ENCODE measurements at places on chromosomes 5 and 9.

DNA sequence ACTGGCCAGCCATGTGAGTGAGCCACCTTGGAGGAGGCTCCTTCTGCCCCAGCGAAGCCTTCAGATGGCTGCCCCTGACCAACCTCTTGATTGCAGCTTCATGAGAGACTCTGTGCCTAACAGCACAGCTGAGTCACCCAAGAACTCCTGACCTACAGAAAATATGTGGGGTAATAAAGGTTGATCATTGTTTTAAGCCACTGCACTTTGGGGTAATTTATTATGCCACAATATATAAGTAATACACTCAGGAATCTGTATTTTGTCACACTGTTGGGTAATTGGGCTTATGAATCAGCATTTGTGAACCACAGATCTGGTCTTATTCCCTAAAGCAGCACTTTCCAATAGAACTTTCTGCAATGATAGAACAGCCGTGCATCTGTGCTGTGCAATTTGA lies 24.4 kb upstream of the VDAC1 start:
- DNase-seq: no peak

DNA sequence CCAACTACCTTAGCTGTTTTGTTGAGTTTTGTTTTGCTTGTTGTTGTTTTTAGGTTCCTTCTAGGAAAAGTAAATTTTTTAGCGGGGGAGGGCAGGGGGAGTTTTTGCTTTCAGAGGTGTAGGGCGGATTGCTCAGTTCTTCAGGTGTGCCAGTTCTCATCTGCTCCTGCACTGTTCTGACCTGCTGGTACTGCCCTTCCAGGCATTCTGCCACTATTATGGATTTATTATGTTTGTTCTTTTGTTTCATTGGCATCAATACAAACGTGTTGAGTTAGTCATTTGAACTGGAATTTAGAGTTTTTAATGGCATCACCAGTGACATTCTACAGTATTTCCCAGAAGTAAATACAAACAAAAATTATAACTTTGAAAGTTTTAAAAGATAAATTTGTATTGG lies 26.0 kb downstream of the ERCC6L2 start:
- DNase-seq: no peak

- DNase-seq: no peak
Measured at GRCh38 chr9:128323791-128324190, 1.2 kb downstream of the COQ4 start.

- DNase-seq: no peak
Measured at GRCh38 chr9:88502552-88503034, 32.4 kb upstream of the NXNL2 start.

DNA sequence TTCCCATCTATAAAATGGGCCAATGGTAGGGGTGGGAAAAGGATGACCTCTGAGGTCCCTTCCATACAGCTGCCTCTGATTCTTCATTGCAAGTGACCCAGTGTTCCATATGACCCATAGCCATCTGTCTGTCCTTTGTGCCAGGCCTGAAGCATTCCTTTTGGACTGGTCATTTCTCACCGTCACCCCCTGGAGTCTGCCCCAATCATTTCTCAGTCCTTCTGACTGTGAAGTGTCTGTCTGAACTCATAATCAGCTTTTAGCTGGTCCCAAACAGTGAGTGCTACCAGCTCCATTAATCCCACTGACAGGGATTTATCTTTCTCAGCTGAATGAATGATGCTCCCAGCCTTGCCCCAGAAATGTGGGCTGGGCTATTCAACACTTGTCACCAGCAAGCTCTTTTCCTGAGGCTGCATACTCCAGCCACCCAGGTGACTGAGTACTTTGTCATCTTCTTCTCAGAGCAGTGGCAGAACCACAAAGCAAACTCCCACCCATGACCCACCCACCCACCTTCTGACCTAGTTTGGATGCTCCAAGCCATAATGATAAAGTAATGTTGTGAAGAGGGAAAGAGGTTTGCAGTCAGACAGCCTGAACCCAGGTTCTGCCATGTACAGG lies 37.4 kb downstream of the KCNIP1 start:
- no peak for DNase-seq

DNA sequence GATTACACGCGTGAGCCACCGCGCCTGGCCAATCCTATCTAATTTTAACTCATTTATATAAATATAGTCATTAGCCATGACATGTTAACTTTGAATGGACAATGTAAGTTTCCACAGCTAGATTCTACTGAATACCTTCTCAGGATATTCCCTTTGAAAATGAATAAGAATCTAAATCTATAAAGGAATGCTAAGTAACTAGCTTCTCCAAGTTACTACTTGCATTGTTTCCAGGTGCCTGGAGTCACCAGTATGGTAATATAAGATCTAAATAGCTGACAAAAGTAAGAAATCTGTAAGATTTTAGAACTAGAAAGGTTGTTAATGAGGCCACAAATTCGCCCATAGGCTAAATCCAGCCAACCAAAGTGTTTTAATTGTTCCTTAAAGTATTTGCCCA lies 189.1 kb upstream of the SLC12A2 start:
- no peak for DNase-seq

DNA sequence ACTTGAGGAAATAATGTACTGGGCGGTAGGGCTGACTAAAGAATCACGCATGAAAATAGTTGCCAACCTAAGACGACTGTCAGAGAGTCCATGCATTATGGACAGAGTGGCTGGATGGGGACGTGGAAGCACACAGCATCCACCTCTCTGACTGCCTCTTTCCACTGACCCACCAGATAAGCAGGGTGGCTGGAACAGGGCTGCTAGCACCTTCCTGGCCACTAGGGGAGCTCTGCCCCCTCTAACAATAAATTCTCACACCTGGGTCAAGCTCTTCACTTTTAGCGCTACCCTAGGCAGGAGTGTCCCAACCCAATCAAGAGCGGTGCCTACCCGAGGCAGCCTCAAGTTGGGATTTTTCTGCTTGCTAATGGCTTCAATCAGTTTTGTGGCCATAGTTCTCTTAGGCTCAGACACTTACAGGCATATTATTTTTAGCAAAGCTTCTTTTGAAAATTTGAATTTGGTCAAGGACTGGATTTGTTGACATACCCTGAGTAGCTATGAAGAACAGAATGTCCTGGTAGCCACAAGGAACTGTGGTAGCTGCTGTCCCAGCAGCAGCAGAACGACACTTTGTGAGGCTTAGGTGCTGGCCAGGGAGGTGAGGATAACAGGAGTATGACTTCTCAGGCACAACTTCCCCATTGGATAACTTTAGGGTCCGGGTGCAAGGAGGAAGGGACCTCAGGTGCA lies 6.9 kb upstream of the TPM2 start:
- DNase-seq: peak; percentile 79

GRCh38 chr9:128077847-128078503 lies 9.9 kb downstream of the SLC25A25 start:
- no peak for DNase-seq

DNA sequence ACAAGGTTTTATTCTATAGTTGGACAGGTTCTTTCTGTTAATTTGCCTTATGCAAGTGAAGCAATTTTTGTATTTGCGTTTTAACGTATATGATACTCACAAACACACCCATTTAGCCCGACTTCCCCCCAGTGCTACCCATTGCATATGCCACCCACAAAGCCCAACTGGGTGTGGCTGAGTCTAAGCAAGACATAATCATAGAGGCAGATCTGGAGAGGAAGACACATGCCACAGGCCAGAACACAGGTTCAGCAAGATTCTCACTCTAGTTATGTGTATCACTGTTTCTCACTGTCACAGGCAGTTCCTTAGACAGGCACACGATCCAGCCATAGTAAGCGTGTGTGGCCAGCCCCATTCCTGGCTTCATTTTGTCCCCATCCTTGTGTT lies 29.0 kb upstream of the PUM3 start:
- DNase-seq: no peak

DNA sequence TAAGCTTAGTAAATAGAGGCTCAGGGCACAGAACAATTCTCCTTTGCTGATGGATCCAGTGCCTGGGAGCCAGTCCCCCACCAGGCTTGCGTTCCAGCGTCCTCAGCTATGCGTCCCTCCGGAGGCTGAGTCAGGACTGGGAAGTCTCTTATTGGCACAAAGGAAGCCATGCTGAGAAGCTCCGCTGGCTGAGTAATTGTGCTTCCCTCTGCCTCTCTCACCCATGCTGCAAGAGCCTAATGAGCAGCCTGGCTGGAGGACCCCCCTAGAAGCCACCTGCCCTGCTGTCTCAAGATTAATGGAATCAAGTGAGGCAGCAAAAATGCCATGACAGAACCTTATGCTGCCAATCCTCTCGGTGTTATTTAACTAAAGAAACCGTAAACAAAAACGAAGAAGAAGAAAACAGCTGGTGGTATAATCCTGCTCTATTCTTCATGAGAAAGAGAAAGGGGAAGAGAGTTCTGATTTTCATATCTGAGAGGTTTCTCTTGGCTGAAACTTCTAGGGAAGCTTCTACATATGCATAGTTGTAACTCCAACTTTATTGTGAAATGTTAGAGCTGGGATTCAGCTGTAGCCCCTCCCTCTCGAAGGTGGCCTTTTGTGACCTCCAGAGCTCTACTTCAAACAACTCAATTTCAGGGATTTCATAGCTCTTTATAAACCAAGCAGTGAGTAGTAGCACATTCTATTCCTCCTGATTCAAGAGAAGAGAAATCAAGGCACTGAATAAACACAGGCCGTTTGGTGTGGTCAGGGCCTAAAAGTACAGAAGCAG lies 185.4 kb upstream of the SEMA6A start:
- DNase-seq: no peak

DNA sequence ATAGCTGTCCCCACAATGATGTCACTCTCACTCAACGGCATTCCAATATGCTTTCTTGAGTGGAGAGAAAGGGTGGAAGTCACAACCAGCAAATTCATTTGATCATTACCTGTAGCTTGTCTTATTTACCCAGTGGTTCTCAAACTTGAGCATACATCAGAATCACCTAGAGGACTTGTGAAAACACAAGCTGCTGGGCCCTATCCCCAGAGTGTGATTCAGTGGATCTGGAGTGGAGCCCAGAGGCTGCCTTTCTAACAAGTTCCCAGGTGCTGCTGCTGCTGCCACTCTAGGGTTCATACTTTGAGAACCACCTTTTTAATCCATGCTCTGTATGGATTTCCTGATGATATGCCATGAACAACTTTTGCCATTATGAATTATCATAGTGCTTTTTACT lies 94.7 kb downstream of the KLHL3 start:
- DNase-seq: no peak

DNA sequence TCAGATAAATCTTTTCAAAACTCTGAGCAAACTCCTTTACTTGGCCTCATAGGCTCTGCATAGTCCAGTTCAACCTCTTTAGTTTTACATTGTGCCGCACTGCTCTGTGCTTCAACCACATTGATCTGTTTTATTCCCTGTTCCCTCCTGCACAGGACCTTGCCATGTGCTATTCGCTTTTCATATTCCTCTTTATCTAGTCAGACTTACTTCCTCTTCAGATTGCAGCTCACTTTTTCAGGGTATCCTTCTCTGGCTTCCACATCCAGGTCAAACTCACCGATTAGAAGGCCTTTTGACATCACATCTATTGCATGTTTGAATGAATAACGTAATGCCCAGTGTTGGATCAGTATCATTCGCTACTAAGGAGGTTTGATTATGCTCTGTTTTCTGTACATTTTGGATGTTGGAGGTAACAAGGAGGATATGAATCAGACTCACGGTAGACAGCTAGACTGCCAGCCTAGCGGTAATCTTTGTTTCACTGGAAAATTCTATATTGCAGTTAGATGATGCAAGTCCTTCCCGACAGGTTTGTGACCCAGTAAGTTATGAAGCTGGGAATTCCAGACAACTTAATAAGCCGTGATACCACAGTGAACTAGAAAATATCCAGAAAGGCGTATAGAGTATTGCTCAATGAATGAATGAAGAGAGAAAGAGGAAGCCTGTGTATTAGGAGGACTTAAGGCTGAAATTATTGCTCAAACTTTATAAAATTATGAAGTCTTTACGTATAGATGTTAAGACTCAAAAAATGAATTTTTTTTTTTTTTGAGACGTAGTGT lies 65.7 kb downstream of the IQGAP2 start:
- DNase-seq: no peak

DNA sequence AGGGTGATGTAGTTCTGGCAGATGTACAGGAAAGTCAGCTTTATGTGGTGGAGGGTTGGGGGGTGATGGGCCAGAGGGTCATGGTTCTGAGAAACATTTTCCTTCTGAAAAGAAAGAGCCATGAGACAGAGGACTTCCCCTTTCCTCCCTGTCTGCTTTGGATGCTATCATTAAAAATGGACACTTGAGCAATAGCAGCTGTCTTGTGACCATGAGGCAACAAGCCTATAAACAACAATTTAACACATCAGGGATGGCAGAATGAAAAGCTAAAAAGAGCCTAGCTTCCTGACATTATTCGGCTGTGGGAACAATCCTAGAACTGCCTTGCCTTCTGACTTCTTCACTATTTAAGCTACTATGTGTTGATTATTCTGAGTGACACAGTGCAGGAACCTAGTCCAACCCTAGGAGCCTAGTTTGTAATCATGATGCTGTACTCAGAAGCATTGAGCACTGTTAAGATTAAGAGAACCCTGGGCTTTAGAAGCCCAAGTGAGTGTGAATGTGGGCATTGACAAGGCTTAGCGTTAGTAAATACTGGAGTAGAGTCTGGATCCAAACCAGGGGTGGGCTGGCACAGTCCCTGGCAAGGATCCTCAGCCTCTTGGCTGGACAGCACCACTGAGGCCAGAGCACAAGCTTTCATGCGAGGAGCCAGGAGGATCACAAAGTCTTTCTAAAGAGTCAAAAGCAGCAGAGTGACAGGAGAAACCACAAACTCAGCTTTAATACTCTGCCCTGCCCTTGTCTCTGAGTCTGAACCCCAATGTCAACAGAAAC lies 178.5 kb upstream of the EGFLAM start:
- no peak for DNase-seq

DNA sequence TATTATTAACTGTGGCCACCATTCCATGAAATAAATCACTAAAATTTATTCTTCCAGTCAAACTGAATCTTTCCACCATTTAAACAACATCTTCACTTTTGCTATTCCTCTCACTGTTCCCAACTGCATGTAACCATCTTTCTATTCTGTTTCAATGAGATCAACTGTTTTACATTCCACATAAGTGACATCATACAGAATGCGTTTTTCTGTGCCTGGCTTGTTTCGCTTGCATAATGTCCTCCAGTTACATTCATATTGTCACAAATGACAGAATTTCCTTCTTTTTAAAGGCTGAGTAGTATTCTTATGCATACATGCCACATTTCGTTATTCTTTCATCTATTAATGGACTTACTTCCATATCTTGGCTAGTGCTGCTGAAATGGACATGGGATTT lies 738.2 kb downstream of the SEMA5A start:
- no peak for DNase-seq

GRCh38 chr9:69985971-69986370 lies 57.7 kb upstream of the MAMDC2 start:
- DNase-seq: no peak

GRCh38 chr9:33381231-33381791 lies 21.1 kb downstream of the AQP7 start:
- no peak for DNase-seq

All from GM19239 (cell line).